ENCODE measurements at places on chromosomes 5 and 9.

DNA sequence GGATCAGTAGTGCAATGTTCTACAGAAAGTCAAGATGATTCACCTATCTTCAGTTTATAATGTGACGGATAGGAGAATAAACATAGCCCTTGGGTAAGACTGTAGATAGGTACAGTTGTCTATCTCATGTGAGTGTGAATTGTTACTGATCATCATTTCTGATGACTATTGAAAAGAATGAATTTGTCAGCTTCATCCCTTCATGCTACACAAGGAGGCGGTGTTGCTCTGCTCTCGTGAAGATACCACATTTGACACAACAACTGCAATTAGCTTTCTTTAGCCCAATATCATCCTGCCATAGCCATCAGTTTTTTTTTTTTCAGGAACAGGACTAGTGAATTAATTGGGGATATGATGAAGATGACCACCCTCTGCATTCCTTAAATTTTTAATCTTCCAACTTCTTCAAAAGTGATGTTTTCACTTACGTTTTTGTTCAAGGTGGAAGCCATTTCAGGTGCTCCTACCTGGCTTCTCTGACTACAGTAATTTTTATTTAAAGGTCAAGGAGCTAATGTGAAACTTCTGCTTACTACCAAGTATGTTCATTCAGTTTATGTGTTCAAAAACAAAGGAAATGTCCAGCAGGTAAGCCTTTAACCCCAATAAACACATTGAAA is 152.9 kb upstream of the MOCS2 start:
- peak; percentile 8 for DNase-seq

GRCh38 chr9:14119694-14120514 is 194.0 kb downstream of the NFIB start:
- DNase-seq, result no peak

DNA sequence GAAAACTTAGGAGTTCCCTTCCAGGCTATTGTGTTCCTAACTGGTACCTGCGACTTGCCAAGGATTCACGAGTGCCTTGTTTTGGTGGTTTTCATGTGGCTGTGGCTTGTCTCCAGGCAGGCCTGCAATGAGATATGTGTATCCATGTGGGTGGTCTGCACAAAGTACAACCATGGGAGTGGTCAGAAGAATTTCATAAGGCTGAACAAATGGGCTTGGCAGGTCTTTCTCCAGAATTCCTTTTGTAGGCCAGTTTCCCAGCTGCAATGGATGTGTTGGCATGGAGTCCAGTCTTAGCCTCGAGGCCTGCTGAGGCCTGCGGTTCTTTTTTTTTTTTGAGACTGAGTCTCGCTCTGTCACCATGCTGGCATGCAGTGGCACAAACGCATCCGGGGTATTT is 28.8 kb upstream of the MELK start:
- DNase-seq, result no peak

DNA sequence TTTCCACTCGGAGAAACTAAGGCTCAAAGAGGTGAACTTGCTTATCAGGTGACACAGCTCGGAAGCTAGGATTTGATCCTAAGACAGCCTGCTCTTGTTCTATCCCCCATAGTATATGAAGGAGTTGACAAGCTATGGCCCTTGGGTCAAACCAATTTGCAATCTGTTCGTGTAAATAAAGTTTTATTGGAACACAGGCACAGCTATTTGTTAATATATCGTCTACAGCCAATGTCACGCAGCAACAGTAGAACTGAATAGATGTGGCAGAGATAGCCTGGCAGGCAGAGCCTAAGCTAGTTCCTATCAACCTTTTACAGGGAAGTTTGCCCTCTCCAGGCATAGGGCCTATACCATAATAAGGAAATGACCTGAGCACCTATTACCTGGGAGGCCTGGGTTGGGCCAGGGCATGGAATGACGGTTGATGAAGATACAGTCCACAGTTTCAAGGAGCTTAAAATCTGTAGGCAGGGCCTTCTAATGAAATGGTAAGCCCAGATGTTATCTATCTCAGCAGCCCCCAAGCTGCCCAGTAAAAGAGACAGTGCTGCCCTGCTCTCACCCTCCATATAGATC is 179.0 kb downstream of the TTLL11 start:
- no peak for DNase-seq

DNA sequence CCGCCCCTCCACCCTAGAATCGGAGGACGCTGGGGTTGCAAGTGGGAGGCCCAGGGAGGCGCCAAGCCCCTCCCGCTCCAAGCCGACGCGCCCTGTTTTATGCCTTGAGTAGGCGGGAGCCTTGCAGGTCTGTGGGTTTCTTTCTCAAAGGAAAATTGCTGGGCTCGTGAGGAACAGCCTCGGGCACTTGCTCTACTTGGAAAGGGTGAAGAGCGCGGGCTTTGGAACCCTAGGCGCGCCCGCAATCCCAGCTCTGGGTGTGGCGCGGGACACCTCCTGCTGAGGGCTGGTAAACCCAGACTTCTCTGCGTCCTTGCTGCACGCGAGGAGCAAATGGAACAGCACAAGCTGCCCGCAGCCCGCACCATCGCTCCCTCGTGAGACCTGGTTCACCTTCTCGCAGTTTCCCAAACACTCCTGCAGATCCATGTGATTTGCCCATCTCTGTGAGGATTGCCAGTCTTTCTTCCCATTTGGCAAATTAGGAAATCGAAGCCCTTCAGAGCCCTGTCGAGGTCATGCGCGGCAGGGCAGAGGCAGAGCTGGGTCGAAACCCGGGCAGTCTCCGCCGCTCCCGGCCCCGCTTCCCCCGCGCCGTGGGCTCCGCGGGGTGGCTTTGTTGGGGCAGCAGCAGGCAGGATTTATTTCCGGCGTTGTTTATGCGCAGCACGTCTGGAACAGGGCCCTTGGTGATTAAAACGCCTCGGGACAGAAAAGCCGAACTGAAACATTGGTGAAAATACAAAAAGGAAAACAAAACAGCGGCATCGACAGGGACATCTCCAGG is 98.4 kb upstream of the CPLX2 start:
- no peak for DNase-seq

DNA sequence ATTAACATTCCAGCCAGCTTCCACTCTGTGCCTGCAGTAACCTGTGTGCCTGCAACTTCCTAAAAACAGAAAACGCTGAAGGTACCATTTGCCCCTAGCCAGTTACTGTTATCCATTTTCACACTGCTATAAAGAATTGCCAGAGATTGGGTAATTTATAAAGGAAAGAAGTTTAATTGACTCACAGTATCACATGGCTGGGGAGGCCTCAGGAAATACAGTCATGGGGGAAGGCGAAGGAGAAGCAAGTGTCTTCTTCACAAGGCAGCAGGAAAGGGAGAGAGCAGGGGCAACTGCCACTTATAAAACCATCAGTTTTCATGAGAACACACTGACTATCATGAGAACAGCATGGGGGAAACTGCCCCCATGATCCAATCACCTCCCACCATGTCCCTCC is 31.2 kb downstream of the PTCD2 start:
- no peak for DNase-seq

Measured in HCT116 (cell line).